Kasumi-1 (cell line): ENCODE measurements at places on chromosomes 3 and 15.

DNA sequence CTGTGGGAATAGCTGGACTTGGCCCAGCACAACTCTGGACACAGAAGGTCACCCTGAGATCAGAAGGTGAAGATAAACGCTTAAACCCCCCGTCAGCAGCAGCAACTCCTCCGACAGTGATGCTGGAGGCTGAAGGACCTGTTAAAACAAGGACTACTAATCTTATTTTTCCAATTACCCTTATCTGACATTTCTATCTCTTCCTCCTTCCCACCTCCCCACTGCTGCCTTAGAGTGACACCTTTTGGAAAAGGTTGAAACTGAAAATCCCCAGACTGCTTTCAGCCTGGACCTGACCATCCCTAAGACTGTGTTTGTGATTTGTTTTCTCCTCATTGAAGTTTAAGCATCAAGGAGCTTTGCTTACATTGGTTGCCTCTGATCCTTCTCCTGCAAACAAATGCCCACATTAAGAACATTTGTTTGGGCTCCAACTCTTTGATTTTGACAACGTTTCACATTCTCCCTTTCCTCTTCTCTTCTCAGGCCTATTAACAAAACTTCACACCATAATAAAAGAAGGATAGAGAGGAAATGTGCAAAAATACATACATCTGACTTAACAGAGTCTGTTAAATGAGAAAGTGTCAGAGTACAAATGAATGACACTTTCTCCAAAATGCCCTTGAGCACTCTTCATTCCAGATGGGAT lies 410.6 kb upstream of the WNT5A start:
- DNase-seq, result no peak

GRCh38 chr3:136196064-136196400 lies at the start of gene MSL2:
Gene MSL2, minus strand, starts transcription at chr3:136196335. Its CDS starts 1,222 bp downstream, at chr3:136195113.
- DNase-seq, result no peak

- DNase-seq, result no peak
Observed at GRCh38 chr3:5784690-5785089, 597.2 kb downstream of the EDEM1 start.

GRCh38 chr15:65050270-65050669 lies 5.1 kb downstream of the SLC51B start:
- no peak for DNase-seq

GRCh38 chr15:71212146-71212545 lies 96.9 kb downstream of the THSD4 start:
- no peak for DNase-seq

- peak; percentile 96 for DNase-seq
Observed at GRCh38 chr3:186185194-186185787, 76.4 kb upstream of the ETV5 start.

DNA sequence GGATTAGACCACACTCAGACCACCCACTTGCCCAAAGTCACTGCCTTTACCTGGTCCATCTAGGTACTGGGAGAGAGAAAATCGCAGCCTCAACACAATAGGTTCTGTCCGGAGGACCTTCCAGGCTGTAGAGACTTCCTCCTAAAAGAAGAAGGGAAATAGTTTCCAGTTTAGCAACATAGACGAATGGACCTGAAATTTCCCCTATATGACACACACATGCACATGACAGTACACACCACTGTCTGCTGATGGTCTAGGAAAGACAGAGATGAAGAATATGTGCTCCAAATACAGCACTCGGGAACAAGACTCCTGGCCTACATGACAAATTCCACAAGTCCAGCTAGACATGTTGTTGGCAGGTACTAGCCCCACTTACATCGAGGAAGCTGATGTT lies 7.3 kb downstream of the PARP6 start:
- no peak for DNase-seq

DNA sequence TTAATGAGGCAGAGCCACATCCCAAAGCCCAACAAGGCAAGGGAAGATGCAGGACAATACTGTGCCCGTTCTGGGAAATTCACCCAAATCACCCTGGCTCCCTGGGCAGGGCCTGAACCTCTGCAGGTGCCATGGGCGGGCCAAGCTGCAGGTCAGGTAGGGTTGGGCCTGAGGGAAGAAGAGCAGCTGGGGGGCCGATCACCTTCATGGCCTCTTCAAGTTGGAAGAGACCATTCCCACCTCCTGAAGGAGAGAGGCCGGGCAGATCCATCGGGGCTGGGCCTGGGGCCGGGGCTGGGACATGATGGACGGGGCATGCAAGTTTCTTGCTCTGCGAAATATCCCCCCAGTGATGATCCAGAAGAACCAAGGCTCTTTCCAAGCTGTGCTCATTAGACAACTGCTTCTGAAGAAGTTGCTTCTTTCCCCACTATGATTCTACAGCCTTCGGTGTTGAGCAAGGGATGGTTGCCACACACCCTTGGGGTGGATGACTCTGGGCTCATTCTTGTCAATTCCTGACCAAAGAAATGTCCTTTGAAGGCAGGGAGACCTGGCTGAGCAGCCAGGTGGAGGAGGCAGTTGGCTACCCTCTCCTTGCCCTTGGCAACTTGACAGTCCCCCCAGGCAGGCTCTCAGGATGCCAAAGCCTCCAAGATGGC lies 38.2 kb downstream of the KLHL25 start:
- DNase-seq, result no peak

- DNase-seq, result no peak
Observed at GRCh38 chr3:24521420-24522145, 26.9 kb upstream of the THRB start.

DNA sequence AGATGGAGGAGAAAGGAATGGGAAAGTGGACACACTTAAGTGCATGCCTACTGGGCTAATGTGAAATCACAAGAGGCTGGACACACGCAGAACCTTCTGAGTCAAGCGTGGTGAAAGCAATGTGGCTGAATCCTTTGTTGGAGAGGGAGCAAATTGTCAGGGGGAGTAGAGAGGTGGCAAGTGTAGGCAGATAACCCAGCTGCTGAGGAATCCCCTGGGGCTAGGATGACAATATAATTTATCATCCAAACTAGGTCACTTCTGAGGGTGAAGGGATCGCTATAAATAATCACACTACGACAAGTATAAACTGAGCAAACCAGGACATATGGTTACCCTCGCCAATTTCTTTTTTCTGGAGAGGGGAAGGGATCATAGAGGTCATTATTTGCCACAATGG lies 28.7 kb downstream of the TAMM41 start:
- DNase-seq, result no peak

GRCh38 chr3:197421021-197421420 lies 122.6 kb upstream of the DLG1 start:
- no peak for DNase-seq

DNA sequence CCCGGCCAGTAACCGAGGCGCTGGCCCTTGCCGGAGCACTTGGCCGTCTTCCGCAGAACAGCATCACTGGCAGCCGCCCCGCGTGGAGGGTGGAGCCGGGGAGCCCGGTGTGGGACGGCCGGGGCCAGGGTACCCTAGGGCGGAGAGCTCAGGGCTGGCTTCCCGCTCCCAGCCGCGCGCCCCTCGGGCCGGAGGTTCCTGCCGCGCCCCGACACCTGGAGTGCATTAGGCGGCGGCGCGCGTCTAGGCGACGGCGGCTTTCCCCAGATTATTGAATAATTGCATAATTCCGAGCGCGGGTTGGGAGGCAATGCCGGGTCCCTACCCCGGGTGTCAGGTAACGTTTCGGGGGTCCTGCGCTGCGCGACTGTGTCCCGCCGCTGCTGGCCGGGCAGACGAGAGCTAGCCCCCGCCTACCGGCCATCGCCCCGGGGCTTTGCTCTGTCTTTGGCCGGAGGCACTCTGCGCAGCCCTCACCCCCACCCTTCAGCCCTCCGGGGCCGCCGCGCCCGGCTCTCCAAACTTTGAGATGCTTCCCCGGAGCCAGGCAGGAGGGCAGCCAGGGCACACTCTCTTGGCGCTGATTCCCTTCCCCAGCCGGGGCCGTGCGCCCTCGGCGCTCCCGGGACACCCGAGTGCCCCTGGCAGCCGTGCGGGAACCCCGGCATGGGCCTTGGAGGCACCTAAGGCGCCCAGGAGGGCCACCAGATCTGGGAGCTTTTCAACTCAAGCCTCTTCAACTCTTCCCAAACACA lies 749 bp downstream of the ITGA11 start:
- DNase-seq, result no peak

- no peak for DNase-seq
Observed at GRCh38 chr15:65789105-65789504, 3.0 kb downstream of the DENND4A start.

GRCh38 chr3:148880681-148881080 lies 15.6 kb downstream of the CPA3 start:
- peak; percentile 64 for DNase-seq

- DNase-seq, result no peak
Observed at GRCh38 chr15:25445412-25445811, 6.6 kb upstream of the UBE3A start.

GRCh38 chr3:188431553-188431952 lies 277.6 kb downstream of the LPP start:
- peak; percentile 40 for DNase-seq

DNA sequence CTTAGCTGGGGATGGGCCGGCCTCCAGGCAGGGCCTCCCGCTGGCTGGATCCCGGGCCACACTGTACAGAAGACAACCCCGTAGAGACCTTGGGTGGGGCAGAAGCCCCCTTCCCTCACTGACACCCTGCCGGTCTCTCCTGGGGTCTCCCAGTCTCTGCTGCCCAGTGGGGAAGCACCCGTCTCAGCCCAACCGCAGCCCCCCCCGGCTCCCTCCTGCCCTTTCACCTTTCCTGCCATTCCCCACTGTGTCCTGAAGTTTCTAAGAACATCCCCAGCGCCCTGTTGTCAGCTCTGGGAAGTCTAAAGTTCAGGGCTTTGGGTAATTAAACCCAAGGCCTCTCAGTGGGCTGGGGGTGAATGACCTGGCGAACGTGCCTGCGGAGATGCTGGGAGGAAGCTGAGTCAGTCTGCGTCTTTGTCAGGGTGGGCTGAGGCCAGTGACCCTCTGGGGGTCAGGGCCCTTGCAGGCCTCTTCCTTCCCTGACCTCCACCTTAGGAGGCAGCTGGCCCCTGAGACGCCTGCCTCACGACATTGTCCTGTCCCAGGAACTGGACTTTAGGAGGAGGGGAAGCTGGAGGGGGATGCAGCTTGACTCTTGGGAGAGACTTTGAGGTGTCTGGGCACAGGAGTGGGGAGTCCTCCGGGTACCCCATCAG lies 1.4 kb upstream of the SLC51A start:
- no peak for DNase-seq

DNA sequence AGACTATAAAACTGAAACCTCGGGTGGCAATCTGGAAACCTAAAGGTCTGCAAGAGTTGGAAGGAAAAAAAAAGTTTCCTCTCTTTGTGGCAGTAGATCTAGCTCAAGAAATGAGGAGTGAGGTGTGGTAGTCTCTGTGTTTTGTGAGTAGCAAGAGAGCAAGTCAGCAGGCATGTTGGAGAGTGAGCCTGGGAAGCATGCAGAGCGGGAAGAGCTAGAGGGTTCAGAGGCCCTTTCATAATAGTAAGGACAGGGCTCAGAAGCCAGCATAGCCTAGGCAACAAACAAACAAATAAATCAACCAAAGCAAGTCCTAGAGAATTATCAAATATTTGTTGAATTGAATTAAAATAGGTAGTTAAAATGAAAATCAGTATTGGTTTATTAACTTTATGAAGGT lies 189.7 kb upstream of the CBLB start:
- no peak for DNase-seq

GRCh38 chr3:48433472-48434118 lies 3.7 kb upstream of the PLXNB1 start:
- DNase-seq, result no peak

GRCh38 chr3:129657261-129658046 lies 51.0 kb upstream of the PLXND1 start:
- DNase-seq, result no peak

DNA sequence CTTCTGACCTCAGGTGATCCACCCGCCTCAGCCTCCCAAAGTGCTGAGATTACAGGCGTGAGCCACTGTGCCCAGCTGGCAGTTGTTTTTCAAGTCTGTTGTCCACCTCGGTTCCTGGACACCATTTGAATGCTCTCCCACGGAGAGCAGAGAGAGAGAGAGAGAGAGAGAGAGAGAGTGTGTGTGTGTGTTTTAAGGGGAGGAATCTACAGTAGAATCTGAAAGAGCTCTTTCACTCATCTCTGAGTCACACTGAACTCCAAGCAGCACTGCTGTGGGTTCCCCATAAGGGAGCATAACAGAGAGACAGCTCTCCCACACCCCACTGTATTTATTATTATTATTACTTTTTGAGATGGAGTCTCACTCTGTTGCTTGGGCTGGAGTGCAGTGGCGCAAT lies 156.6 kb downstream of the RPLP1 start:
- DNase-seq, result no peak

DNA sequence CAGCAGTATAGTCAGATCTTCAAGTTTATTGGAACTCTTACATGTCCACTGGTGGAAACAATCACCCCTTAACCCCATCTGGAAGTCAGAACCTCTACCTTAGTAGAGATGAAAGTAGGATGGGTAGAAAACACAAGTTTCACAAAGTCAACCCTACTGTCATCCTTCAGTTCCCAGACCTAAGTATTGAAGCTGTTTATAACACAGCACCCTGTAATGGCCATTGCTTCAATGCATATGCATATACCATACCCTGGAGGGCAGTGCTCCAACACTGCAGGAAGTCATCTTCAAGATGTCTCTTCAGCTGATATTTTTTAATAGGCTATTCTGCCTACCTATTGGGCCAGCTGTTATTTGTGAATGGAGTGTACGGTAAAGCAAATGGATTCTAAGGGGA lies 241.3 kb downstream of the UBE2E2 start:
- no peak for DNase-seq

DNA sequence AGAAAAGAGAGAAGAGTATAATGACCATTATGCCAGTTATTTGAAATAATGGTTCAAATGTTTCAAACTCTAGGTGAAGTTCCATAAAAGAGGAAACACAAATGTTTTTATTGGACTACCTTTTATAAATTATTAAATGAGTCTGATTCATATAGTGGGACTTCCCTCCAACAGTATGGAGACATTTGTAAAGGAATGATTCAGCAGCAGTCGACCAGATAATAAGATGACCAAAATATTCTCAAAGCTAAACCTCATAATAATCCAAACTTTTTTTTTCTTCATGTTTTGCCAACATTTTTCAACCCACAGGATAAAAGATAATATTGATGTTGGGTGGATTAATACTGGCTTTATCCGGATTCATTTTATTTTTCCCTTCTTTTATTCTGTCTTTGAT lies 18.8 kb downstream of the TIPARP start:
- no peak for DNase-seq

DNA sequence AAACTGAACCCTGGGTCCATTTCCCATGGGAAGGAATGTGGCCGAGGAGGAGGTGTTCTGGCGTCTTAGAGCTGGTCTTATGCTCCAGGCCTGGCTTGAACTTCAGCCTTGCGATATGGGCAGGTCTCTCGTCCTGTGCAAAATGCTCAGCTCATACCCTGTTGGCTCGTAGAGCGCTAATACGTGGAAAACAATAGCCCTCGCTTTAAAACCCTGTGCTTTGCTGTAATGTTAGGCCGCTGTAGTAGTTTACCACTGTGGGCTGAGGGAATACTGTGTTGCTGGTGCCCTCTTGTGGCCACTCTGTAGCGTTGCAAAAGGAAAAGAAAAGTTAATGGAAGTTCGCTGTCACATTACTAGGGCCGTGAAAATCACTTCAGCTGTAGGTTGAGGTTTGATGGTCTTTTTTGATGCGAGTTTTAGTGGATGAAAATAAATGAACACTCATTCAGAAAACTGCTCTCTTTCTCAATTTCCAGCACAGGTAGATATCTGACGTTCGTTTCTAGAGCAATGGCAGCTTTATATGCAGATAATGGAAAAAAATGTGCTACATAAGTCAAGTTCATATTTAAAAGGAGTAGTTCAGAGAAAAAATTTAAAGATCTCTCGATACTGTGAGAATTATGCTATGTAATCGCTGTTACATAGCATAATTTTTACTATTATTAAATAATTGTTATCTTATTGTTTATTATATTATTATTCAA lies 92.9 kb downstream of the MCTP2 start:
- peak; percentile 88 for DNase-seq
